Cardiac ventricle fibroblast (primary cell): ENCODE measurements at places on chromosomes 4 and X. TPM values are rescaled to one million over a fixed set of nuclear protein-coding genes. Genes with fewer than 3 reads are reported as not detected.

Gene HPGDS
- total RNA-seq, result not detected in 2 replicates

Gene STK26
- 2.3 and 4.5 TPM in 2 replicates for total RNA-seq

Gene DRD5
- total RNA-seq, result not detected in 2 replicates

Gene TLR6
- total RNA-seq, result 2.0 and 2.7 TPM in 2 replicates

Gene CFAP299
- total RNA-seq, result not detected in 2 replicates

Gene PDLIM3
- 12.6 and 18.0 TPM in 2 replicates for total RNA-seq

Gene C4orf50
- not detected in 2 replicates for total RNA-seq

Gene C4orf51
- not detected in 2 replicates for total RNA-seq

Gene PF4V1
- total RNA-seq, result 2.6 TPM in 1 of 2 replicates, not detected in the other

Gene HELQ
- 7.7 and 13.0 TPM in 2 replicates for total RNA-seq

Gene CXCR3
- total RNA-seq, result not detected in 2 replicates

Gene CLNK
- total RNA-seq, result not detected in 2 replicates

Gene FAM9C
- total RNA-seq, result not detected in 2 replicates

Gene XAGE1B
- total RNA-seq, result not detected in 2 replicates

Gene CTPS2
- total RNA-seq, result 6.4 and 6.8 TPM in 2 replicates

Gene AMBN
- not detected in 2 replicates for total RNA-seq

Gene PRDM5
- 5.1 and 11.0 TPM in 2 replicates for total RNA-seq

Gene S100P
- 0.59 TPM in 1 of 2 replicates, not detected in the other for total RNA-seq

Gene BTK
- not detected in 2 replicates for total RNA-seq

Gene SNX12
- total RNA-seq, result 49.6 and 51.0 TPM in 2 replicates

Gene CD38
- total RNA-seq, result 0.12 and 0.15 TPM in 2 replicates

Gene MAGEC2
- total RNA-seq, result not detected in 2 replicates
